GM18507 (cell line): ENCODE measurements at places on chromosomes 5 and 9.

GRCh38 chr9:112809351-112809848, 58.8 kb downstream of the SNX30 start:
- peak; percentile 73 for DNase-seq

GRCh38 chr9:112034216-112034611, 137.6 kb downstream of the UGCG start:
- no peak for DNase-seq

DNA sequence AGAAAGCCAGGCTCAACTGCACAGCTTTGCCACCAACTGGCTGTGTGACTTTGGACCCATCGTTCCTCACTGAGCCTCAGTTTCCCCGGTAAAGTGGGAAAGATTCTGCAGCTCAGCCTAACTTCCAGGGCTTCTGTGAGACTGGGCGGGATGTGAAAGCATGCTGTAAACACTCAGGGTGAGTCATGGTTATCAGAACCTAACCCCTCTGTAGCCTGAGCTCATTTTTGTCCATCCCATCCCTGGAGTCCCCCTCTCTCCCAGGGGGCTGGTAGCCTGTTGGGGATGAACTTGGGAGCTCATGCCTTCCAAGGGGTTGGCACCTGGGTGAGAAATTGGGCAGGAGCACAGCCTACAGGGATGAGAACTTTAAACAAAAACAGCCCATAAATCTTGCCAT, 2.3 kb downstream of the CCDC69 start:
- DNase-seq, result no peak

- no peak for DNase-seq
Observed at GRCh38 chr5:63524281-63524680, 438.0 kb downstream of the HTR1A start.

- no peak for DNase-seq
Observed at GRCh38 chr9:5652821-5653220, 23.9 kb downstream of the RIC1 start.

GRCh38 chr9:120708526-120709224, 5.6 kb downstream of the MEGF9 start:
- no peak for DNase-seq

- no peak for DNase-seq
Observed at GRCh38 chr9:126067031-126067734, 259.4 kb upstream of the MVB12B start.

GRCh38 chr5:61687371-61687770, 355.3 kb downstream of the ZSWIM6 start:
- DNase-seq, result no peak

DNA sequence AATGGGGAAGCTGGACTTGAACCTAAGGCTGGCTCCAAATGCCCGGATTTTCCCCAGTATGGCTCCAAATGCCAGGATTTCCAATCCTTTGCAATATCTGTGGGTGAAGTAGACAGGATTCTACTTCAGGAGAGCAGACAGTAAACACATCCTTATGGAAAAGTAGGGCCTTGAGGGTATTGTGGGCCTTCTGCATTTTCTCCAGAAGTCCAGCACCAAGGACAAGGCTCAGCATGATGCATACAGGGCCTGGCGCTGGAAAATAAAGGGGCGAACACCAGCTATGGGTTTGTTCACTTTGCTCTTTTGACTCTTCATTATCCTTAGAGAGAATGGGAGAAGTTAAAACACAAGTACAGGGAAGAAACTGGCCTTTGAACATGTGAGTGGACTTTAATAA, 347.5 kb downstream of the SEMA5A start:
- DNase-seq, result no peak

- DNase-seq, result no peak
Observed at GRCh38 chr9:101025940-101026339, 2.6 kb upstream of the PLPPR1 start.

DNA sequence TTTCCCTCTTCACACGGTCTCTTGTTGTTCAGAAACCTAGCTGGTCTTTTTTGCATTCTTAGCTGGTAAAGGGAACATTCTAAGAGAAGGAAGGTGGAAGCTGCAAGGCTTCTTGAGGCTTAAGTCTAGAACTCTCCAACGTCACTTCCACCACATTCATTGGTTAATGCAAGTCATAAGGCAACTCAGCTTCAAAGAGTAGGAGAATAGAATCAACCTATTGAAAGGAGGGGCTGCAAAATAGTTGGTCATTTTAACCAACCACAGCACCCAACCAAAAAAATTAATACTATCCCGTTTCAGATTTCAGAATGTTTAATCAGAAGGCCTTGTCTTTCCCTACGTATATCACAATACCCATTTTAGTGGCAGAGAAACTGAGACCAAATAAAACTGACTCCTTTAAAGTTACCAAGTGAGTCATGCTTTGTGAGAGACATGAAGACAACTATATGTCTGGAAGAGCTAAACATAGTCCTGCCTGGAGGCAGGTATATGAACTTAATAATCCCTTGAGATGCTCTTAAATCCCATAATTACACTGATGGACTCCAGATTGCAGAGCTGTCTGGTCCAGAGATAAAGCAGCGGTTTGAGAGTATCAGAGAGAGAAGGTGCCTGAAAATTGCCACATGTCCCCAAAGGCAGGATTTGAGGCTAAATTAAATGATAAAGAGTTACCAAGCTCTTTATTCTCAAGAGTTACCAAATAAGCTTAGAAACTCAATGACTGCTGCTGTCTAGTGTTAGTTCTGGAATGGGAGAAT, 14.4 kb downstream of the DOCK8 start:
- DNase-seq, result no peak

DNA sequence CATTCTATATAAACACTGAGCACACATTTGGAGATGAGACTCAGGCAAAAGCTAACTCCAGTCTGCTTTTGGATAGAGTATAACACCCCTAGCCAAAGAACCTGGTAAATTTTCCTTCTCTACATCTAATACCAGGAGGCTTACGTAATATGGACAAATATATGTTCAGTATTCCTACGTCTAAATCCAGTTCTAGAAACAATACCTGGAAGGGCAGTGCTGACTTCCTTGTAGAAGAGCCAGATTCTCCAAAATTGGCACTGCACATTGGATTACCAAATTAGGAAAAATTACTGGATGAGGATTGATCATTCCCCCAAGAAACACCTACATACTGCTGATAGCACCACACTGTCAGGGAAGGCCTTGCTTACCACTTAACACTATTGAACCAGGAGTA, 247.4 kb downstream of the SAXO1 start:
- DNase-seq, result no peak

GRCh38 chr9:101028346-101029314, at the start of gene PLPPR1:
Gene PLPPR1 (plus strand): TSS chr9:101028727.
- DNase-seq, result no peak

DNA sequence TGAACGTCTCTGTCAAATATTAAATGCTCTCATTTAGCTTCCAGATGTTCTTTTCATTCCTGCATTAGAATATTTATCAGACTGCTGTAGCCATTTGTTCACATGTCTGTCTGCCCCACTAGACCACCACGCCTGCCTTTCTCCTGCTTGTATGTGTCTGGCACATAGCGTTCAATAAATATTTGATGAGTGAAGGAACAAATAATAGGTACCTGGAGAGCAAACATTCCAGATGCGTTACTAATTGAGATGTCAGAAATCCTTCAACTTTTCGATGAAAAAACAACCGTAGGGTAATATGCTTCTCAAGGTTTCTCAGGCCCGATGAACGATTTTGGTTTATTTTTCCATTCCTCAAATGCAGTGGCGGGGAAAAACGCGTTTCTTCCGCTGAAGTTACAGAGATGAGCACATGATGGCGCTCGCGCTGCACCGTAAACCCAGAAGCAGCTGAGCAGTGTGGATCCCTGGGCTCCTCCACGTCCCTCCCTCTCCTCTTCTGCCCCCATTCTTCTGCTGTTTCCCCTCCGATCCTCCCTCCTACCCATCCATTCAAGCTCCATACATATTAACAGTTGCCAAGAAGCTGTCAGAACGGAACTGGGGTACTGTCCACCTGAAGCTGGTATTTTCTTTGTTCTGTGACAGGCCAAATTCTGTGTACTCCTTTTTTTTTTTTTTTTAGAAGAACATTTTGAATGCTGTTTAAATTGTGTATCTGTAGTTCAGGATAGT, 245.4 kb downstream of the MPDZ start:
- no peak for DNase-seq

- DNase-seq, result no peak
Observed at GRCh38 chr5:74546796-74547195, 93.7 kb downstream of the ENC1 start.

- no peak for DNase-seq
Observed at GRCh38 chr5:72394688-72395087, 74.5 kb downstream of the PTCD2 start.

GRCh38 chr5:55467862-55468551, 66.8 kb downstream of the PLPP1 start:
- no peak for DNase-seq

GRCh38 chr9:32394381-32395049, 10.1 kb downstream of the ACO1 start:
- DNase-seq, result no peak

GRCh38 chr9:99594056-99594780, 227.5 kb upstream of the NR4A3 start:
- no peak for DNase-seq

DNA sequence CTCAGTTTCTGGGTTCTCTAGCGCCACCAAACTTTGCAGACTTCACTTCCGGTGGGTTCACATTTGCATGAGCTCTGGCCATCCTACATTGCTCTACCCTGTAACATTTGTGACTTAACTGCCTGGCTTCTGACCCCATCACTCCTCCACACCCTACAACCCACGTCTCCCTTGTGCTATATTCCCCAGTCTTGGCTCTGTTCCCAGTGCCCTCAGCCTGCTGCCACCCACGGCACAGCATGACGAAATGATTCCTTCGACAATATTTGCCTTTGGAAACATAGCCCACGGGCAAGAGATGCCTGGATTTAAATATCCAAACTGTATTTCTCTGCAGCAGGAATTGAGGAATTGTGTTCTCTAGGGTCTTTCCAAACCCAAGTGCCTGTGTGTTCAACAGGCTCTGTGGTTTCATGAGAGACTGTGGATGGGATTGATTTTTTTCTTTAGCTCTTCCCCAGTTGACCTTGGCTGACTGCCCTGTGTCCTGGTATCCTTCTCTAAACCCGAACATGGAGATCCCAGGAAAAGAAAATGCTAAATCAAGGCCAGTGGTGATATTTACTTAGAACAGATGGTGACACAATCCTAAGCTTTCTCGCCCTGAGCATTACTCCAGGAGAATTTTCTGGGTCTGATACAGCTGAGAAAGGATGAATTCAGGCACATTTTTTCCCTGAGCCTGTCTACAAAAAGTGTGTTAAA, 44.4 kb upstream of the GRIA1 start:
- no peak for DNase-seq

GRCh38 chr9:111158363-111158762, 120.1 kb upstream of the LPAR1 start:
- DNase-seq, result no peak

DNA sequence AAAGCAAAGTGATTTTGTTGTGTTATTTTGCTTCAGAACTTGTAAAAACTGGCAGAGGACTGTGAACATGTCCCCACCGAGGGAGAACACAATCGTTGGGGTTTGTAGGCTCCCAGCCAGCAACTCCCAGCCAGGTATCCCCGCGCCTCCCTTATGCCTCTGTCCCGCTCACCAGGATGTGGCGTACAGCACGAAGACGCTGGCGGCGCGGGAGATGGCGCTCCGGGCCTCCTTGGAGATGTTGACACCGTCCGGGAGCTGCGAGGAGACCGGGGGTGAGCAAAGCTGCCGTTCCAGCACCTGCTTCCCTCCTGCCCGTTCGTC, 630 bp downstream of the POLE3 start:
- DNase-seq, result no peak

GRCh38 chr5:133884569-133885311, 83.7 kb downstream of the C5orf15 start:
- DNase-seq, result no peak

DNA sequence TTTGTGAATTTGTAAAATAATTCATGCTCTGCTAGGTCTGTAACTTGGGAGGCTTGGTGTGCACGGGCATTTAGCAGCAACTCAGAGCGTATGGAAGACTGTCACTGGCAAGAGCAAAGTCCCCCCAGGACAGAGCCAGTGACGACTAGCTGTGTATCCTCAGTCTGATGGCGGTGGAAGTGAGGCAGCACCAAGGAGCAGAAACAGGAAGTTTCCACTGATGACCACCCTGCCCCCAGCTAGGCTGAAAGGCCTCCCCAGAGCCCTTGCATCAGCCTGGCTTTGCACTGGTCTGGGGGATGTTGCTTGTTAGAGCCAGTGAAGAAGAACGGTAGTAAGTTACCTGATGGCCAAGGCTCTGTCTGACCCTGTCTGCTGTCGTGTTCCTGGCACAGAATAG, 66.8 kb upstream of the ABL1 start:
- no peak for DNase-seq

DNA sequence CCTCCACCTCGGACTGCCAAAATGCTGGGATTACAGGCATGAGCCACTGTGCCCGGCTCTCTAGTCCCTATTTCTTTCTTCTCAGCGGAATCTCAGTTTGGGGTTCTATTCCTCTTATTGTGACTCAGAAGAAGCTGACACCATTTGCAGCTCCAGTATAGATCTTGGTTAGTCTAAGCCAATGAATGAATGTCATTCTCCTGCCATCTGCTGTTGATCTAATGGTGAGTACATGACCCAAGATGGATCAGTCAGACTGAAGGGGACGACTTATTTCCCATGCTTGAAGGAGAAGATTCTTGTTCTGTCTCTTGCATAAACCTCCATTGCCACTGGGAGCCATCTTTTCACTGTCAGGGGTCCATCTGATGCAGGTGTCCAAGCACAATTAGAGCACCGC, 76.0 kb upstream of the KLF9 start:
- DNase-seq, result no peak

DNA sequence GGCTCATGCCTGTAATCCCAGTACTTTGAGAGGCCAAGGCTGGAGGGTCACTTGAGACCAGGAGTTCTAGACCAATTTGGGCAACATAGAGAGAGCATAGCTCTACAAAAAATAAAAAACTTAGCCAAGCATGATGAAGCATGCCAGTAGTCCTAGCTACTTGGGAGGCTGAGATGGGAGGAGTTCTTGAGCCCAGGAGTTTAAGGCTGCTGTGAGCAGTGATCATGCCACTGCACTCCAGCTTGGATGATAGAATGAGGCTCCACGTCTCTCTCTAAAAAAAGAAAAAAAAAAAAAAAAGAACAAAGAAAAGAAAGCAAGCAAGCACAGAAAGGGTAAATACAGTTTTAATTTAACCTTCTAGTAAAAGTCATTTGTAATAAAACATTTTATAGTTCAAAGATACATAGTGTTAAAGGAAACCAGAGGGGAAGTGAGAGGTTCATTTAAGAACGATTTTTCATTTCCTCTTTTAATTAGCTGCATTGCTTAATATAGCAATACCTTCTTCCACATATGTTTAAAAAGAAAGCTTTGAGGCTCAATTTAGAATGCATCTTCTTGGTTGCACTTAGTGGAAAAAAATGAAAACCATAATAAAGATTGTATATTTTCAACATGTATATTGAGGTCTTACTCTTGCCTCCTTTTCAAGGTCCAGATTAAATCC, 14.9 kb downstream of the GAPT start:
- no peak for DNase-seq

- no peak for DNase-seq
Observed at GRCh38 chr5:135880801-135881200, 14.8 kb downstream of the IL9 start.
